Kidney tubule cell (primary cell): ENCODE measurements at places on chromosomes 5 and 9.

GRCh38 chr5:78888580-78889368 lies 96.3 kb downstream of the ARSB start:
- no peak for DNase-seq

DNA sequence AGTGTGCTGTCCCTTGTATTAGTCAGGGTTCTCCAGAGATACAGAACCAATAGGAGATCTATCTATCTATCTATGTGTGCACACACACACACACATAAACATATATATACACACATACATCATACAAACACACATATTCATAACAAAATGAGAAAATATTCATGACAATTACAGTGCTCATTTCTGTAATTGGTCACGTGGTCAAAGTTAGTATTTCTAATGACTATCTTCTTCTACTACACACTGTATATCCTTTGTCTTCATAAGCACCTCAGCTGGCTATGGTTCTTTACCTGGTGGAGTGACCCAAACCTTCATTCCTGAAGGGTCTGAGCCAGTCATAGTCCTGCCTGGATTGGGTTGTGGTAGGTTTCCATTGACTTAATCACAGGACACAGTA lies 17.7 kb upstream of the BTF3 start:
- no peak for DNase-seq

DNA sequence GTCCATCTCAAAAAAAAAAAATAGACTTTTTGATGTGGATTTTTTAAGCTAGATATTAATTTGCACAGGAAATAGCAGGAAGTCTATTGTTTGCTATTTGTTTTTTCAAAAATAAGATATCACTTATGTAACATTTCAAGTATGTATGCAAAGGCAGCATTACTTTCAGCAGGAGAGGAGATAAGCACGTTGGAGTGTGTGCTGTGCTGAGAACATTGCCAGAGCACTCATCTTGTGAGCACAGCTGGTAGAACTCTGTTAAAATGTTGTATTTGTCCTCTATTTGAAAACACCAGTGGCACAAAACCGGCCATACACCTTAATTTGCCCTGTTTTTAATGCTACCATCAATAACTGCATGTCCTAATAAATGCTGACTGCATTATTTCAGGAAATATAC lies 1061.9 kb upstream of the CDH18 start:
- no peak for DNase-seq

- no peak for DNase-seq
Measured at GRCh38 chr9:73146111-73146815, 5.4 kb upstream of the ANXA1 start.

DNA sequence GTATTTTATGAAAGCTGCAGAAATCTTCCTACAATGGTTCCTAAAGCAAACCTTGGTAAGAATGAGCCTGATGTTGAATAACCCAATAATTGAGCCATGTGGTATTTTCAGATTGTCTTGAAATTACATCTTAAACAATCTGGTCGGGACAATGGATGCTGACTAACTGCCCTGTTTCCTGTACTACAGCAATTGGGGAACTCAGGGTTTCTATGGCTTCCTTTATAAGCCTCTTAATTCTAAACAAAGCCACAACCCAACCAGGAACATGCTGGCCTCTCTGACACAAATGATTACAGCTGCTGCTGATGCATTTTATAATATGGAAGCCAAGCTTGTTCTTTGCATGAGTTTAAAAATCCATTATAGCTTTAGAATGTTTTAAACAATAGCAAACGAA lies 30.2 kb downstream of the PTPN3 start:
- DNase-seq = no peak

DNA sequence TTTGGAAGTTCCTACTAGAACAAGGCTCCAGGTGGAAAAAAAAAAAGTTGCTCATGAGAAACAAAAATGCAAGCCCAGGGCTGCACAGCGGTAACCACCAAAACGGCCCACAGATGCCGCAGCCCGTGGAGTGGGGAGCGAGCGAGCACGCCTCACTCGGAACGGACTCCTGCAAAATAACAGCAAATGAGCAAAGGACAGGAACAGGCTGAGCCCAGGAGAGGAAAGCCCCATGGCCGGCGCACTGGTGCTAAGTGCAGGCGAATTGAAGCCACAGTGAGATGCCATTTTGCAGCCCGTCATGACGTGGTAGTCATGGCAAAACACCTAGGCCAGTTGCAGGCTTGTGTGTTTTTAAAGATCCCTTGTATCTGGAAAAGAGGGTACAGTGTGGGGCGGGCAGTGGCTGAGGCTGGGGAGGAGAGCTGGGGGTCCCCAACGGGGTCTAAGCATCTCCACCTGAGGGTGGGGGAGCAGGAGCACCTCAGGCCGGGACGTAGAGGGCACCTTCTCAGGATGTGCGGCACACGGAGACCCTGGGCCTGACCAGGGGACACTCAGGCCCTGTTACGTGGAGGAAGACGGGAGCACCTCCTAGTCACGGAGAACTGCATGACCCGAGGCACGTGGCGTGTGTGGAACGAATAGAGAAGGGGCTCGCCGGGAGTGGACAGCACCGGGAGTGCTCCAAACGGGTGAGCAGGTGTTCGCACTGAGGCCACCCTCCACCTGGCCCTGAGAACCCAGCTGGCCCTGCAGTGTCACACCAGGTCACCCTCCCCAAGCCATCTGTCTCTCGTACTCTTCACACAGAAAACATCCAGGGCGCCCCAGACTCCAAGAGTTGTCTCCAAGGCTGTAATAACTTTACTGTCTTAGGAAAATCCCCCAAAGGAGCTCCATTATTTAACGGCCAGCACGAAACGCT lies 10.7 kb downstream of the GRM6 start:
- DNase-seq = no peak

DNA sequence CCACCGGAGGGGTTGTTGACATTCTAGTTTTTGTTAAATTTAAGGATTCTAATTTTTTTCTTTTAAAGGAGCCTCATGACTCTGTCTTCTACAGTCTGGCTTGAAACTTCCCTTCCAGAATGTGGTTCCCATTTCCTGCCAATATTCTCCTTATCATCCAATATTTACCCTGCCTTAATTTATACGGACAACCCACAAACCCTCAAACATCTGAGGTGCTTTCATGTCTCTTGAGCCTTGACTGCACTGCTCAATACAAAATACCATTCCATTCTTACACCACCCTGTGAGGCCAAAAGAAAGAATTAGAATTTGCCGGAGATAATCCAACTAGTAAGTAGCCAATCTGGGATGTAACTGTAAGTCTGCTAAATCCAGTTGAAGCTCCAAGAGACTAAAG lies 346.5 kb downstream of the SPOCK1 start:
- no peak for DNase-seq

DNA sequence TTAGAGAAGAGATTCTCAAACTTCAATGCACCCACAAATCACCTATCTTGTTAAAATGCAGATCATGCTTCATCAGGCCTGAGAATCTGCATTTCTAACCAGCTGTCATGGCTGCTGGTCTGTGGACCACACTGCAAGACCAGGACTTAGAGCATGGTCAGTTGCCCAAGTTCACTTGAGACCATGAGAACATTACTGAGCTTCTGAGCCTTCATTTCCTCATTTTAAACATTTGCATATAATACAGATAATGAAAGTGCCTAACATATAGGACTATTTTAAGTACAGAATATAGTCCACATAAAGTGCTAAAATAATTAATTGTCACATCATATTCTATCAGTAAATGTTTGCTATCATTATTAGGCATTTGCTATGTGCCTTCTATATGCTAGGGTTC lies 260.8 kb upstream of the TNC start:
- DNase-seq = no peak

- no peak for DNase-seq
Measured at GRCh38 chr5:172852490-172853354, 18.7 kb downstream of the ERGIC1 start.
